ENCODE measurements at places on chromosomes 16 and 17.

DNA sequence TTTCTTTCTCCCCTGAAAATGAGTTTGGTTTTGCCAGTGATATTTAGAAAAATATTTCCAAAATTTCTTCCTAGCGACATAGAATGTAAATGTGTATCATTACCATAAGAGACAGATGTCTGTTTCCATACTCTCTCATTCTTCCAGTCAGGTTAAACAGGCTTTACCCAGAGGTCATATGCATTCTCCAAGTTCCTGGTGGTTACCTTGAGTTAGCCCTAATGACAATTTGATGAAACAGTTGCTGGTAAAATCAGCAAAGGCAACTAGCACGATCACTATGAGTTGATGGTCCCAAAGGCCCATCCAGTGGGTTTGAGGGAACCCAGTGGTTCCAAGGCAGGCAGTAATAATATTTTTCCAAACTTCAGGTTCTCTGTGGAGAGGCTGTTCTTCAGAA is 103.6 kb upstream of the TBX2 start:
- no peak for DNase-seq

- DNase-seq = no peak
Observed at GRCh38 chr16:24972608-24973220, 42.5 kb downstream of the ARHGAP17 start.

- DNase-seq = no peak
Observed at GRCh38 chr16:17368951-17369350, 101.8 kb downstream of the XYLT1 start.

GRCh38 chr17:31907342-31907962 is 5.9 kb upstream of the UTP6 start:
- no peak for DNase-seq

DNA sequence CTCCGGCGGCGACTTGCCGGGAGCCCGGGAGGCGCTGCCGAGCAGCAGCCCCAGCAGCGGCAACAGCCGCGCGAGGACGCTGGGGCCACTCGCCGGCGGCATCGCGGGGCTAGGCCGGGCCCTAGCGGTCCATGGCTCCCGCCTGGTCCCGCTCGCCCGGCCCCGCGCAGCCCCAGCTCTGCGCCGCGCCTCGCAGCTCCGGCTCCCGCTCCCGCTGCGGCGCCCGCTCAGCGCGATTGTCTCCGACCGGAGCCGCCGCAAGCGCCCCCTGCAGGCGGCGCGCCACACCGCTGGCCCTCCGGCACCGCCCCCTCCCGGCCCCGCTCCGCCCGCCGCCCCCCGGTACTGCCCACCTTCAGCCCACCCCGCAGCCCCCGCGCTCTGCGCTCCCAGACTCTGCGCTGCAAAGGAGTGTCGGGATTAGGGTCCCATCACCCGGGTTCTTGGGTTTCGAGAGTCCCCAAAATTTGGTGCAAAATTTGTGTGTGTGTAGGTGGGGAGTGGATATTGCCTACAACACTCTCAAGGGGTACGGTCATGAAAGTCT is at the start of gene FAM171A2:
Gene FAM171A2, minus strand, starts transcription at position 241 of the 547 bp plus-strand sequence. Its CDS starts 139 bp downstream, at position 102.
- peak; percentile 95 for DNase-seq

DNA sequence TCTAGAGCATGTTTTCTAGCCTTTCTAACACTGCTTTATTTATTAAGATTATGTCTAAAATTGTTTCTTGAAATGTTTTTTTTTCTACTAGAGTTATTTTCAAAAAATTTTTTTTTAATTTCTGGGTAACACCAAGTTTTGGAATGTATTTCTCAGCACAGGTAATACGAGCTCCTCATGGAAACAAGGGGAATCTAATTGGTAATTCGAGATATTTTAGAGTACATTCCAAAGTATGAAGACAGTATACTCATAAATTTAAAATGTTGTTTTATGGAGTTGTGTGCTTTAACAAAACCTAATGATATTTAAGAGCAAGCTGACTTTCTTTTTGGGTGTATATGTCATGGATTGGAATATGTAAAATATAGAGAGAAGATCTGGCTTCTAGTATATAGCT is 42.4 kb downstream of the OMG start:
- DNase-seq = no peak

DNA sequence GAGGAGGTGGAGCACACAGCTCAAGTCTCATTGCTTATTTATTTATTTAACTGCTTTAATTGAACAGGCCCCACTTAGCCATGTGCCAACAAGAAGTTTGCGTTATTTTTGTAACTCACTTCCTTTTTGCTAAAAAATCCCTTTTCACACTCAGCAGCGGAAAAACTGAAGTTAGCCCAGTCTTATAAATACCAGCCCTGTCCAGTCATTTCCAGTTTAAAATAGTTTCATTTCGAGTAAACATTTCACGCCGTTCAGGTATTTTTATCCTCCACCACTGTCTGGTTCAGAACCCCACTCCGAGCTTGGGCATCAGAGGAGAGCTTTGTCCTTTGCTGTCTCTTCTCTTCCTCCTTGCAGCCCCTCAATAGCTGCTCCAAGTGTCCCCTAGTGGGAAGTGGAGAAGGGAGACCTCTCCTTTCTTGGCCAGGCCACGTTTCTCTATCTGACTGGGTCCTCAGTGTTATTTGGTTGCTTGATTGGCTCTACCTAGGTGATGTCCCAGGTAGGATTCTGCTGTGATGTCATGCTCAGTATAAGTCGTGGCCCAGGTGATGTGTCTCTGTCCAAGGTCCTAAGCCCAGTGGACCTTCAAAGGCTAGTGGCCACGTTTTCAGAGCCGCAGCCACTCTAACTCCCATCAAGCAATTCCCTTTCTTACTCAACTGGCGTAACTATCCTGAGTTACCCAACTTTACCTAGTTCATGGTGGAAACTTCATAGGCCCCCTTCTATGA is 53.0 kb upstream of the GAS7 start:
- DNase-seq = peak; percentile 44

GRCh38 chr17:49491192-49491769 is 3.8 kb upstream of the NGFR start:
- DNase-seq = no peak

DNA sequence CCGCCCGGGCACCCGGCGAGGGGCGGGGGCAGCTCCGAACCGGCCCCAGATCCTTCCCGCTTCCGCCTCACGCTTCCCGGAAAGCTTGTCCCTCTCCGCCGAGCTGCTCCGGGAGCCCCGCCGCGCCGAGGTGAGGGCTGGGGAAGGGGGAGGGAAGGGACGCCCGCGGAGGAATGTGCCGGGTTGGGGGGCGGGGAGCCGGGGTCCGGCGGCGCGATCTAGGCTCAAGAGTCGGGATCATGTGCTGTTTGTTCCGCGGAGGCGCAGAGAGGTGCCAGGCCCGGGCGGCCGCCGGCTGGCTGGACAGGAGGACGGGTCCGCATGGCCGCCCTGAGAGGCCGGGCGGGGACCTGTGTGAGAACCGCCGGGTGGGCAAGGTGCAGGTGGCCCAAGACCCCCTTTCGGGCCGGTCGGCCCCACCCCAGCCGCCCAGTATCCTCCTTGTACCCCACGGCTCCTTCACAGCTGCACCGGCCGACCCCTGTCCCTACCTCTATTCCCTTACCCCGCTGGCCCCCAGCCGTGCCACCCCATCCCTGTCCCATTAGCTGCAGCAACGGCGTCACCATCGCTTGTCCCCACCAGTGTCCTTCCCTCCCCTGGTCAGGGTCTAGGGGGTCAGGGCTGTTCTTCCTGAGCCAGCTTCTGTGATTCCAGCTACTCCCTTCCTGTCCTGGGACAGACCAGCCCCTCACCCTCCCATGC is 429 bp downstream of the KIF1C start:
- DNase-seq = peak; percentile 62

GRCh38 chr17:82345151-82345976 is 11.8 kb upstream of the SECTM1 start:
- no peak for DNase-seq

- DNase-seq = no peak
Observed at GRCh38 chr16:66091471-66091891, 275.0 kb upstream of the CDH5 start.

DNA sequence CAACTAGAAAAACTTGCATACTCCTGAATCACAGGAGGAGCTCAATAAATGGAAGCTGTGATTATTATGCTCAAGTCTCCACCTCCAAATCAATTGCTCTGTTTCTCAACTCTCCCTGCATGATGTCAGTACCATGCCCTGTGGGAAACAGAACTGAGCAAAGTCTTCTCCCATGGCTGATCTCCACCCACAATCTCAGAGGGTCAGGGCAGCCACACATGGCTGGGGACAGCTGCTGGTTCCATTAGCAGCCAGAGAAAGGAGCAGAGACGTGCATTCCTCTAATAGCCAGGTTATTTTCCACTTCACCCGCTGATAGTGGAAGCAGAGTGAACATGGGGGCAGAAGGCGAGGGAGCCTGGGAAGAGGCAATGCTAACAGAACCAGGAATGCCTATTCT is 85.5 kb upstream of the TMEM132E start:
- DNase-seq = no peak

GRCh38 chr16:82603784-82604411 is 22.9 kb upstream of the CDH13 start:
- no peak for DNase-seq

GRCh38 chr17:78438694-78439325 is 60.4 kb downstream of the PGS1 start:
- no peak for DNase-seq

- DNase-seq = no peak
Observed at GRCh38 chr16:84706856-84707255, 7.1 kb downstream of the USP10 start.

DNA sequence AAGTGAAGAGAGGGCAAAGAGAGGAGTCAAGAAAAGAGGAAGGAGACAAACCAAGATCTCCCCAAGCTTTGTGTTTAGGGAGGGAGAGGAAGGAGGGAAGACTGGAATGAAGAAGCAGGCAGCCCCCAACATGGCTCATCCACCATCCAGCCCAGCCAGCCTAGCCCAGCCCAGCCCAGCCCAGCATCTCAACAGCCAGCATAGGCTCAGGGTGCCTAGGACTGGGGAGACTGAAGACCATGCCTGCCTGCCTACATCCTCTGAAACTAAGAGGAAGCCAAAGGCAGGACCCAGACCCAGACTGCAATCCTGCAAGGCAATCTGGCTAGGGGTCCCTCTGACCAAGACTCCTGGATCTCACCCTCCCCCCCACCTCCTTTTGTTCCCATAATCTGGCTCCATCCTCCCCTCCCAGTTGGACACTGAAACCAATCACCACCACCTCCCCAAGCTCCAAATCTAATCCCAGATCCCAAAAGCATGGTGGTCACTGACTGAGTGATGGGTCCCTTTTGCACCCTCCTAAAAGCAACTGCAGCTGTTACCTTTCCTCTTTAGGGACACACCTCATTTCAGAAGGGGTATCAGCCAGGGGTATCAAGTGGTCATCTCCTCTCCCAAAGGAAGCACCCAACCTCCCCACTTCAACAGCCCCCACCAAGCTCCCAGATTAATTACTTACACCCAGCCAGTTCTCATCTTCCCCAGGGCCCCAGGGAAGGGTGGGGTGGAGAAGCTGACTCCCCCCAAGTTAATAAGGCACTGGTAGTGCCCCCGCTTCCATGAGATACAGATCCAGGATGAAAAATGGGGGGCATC is 1.2 kb downstream of the HDAC5 start:
- no peak for DNase-seq

- DNase-seq = no peak
Observed at GRCh38 chr17:28396635-28397239, 9.3 kb downstream of the SLC46A1 start.

DNA sequence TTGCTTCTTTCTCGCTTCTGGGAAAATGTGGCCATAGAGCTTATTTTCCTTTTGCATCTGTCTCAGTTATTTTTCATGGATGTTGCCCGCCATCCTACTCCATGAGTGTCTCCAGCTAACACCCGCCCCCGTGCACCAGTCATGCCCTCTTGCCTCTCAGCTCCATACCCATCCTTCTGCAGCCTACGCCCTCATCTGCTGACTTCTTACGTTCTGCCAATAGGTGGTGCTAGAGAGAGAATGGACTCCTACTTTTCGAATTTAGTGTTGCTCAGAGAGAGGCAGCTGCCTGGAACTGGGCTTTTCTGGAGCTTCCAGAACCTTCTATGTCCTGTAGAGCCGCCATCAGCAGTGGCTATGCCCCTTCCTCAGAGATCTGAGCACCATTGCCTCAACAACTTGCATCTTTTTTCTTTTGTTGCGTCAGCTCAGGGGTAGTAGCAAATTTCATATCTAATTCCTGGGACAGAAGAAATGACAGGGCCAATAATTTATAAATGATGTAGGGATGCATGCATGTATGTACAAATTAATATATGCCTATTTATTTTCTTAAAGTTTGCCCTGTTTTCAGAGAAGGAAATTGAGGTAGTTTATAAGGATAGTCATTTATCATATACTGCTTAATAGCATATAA is 119.7 kb upstream of the MYOCD start:
- peak; percentile 33 for DNase-seq

DNA sequence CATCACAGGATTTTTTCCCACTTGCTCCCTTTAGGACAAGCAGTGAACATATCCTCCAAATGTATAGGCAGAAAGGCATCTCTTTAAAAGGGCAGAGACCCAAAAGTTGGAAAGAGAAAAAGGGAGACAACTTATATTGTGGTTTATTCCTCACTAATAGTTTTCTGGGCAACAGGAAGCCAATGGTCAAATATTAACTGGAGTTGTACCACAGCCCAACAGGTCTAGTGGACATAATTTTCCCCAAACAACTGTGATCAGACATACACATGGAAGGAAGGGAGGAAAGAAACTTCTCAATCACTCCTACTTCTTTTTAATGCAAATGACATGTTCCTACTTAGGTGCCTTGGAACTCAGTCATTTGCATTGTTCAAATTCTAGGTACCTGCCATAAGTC is 78.4 kb downstream of the SOX9 start:
- DNase-seq = no peak

- DNase-seq = no peak
Observed at GRCh38 chr16:13999071-13999894, 71.8 kb upstream of the MRTFB start.

DNA sequence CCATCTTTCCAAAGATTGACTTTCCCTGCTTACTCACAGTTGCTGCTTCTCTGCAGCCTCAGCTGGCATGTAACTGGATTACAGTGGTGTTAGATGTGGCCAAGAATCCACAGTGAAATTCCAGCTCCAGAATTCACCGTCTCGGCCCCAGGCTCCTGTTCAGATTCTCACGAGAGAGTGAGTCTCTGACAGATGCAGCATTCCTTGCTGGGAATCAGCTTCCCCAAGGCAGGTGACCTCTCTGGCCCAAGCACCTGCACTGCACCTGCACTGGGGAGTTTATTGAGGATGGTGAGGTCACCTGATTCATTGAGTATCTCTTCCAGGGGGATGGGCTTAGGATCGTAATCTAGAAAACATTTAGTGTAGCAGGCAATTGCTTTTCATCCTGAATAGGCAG is 600.5 kb upstream of the RBFOX1 start:
- no peak for DNase-seq
